ENCODE measurements at places on chromosomes 11 and 22.

GRCh38 chr11:35412285-35412684 lies 7.1 kb downstream of the SLC1A2 start:
- DNase-seq, result no peak

- DNase-seq, result no peak
Measured at GRCh38 chr11:1340111-1340510, 30.7 kb upstream of the TOLLIP start.

GRCh38 chr11:11445441-11446185 lies 92.6 kb upstream of the CSNK2A3 start:
- no peak for DNase-seq

DNA sequence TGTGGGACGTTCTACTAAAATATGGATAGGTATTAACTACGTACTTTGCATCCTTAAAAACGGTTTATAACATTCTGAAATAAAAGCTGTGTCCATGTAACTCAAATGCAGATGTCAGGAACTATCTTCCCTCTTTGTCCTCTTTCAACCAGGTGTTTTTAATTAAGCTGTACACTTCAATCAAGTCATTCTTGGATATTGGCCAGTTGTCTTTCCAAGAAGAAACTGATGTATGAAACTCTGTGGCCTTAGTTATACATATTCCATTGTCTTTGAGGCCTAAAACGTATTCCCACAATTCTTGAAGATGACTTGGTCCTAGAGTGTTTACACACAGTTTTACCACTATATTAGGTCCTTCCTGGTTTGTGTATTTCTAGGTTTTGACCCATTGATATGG lies 249.0 kb upstream of the CNTN5 start:
- DNase-seq, result no peak

GRCh38 chr11:106280036-106280435 lies 202.6 kb downstream of the AASDHPPT start:
- DNase-seq, result no peak

DNA sequence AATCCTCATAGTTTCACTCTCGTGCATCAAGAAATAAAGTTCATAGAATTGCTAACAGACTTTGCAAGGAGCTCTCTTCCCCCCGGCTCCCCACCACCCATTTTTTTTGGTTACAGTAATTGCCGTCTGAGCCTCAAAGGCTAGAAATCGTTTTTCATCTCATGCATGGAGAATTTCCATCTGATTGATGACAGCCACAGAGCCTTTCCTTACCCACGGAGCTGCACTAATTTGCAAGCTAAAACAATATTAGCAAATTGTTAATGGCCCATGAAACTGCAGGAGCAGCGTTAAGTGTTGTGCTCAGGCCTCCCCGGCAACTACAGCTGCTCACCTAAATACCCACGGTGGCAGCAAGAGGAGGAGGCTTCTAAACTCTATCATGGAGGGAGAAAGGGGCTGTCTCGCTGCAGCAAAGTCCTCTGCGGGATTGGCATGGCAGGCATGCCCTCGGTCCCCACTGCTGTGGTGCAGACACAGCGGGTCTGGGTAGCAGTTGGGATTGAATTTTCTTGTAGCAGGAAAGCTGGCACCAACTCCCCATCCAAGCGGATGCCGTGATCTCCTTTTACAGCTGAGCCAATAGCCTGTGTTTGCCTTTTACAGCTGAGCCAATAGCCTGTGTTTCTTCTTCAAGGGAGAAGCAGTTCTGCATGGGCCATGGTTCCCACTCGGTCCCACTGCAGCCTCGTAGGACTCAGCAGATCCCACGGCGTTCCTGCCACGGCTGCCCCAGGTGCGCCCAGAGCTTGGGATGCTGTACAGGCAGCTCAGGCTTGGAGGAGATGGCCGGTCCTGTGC lies 412.3 kb downstream of the BRD1 start:
- DNase-seq, result no peak

DNA sequence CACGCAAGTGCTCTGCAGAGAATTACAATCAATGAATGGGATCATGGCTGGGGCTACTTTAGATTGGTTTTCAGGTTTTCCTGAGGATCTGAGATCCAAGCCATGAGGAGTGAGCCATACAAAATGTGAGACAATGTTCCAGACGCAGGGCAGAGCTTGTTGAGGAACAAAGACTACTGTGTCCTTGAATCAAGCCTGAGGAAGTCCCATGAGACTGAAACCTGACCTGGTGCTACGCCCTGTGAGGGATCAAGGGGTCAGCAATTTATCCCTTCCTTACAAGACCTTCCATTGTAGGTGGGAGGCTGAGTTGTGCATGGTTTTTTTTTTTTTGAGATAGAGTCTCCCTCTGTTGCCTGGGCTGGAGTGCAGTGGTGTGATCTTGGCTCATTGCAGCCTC lies 2.1 kb downstream of the INCENP start:
- DNase-seq, result no peak

GRCh38 chr11:127039591-127039990 lies 39.0 kb upstream of the KIRREL3 start:
- no peak for DNase-seq

GRCh38 chr11:97345032-97345431 lies 955.2 kb downstream of the JRKL start:
- DNase-seq, result no peak

GRCh38 chr22:50184902-50185374 lies 775 bp upstream of the TRABD start:
- DNase-seq, result no peak

GRCh38 chr11:8983552-8983951 lies 19.3 kb upstream of the TMEM9B start:
- peak; percentile 62 for DNase-seq

DNA sequence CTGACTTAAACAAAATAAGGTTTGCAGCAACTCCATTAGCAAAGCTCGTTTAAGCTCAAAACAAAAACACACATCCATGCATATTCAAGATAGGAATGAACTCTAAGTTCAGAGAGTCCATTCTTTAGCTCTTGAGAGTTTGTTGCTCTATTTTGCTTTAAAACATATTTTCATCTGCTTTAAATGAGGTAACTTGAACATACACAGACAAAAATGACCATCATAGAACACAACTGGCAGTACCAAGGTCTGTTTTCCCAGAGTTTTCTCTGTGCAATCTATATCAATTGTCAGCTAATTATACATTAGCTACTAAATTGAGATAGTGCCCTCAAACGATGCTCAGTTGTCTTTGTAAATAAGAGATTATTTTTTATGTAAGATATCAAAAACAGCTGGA lies 423.2 kb upstream of the ANO3 start:
- no peak for DNase-seq

DNA sequence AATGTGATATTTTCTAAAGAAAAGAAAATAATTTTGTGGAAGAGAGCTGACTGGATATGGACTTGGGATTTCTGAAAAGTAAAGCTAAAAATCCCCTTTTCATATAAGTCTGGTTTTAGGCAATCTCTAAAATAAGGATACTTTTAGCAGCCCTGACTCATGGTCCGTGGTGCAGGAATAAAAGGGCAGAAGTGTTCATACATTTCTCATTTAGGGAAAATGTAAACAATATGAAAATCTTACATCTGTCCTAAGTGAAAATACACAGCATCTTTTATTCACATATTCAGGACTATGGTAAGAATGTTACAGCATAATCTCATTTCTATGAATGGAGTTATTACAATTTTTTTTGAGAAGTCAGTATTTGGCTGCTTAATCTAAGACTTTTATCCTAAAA lies 735 bp upstream of the ETS1 start:
- DNase-seq, result no peak

- DNase-seq, result no peak
Measured at GRCh38 chr22:45131749-45132148, 32.0 kb upstream of the NUP50 start.

DNA sequence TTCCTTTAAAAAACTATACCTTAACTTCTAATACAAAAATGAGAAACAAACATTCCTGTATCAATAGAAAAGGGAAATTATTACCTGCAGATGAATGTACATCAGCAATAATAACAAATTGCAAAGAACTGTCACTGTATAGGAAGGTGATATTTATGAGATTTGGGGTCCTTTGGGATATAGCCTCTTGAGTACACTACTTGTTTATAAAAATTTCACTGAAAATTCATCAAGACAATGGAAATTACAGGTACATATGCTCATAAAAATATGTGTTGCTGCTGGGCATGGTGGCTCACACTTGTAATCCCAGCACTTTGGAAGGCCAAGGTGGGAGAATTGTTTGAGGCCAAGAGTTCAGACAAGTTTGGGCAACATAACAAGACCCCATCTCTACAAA lies 34.0 kb upstream of the OR5P2 start:
- DNase-seq, result no peak

Measured in activated CD4-positive, alpha-beta T cell treated with anti-CD3 and anti-CD28 coated beads, Interleukin-2, amount 50 U/mL, for 16 hours (primary cell).